ENCODE measurements at places on chromosomes 6 and 20. TPM values are rescaled to one million over a fixed set of nuclear protein-coding genes. Genes with fewer than 3 reads are reported as not detected.
A peak's percentile ranks its signal among the peaks of the same experiment; 100 is the strongest.

GRCh38 chr6:142416179-142416578 is 114.4 kb downstream of the ADGRG6 start:
- no peak for DNase-seq

DNA sequence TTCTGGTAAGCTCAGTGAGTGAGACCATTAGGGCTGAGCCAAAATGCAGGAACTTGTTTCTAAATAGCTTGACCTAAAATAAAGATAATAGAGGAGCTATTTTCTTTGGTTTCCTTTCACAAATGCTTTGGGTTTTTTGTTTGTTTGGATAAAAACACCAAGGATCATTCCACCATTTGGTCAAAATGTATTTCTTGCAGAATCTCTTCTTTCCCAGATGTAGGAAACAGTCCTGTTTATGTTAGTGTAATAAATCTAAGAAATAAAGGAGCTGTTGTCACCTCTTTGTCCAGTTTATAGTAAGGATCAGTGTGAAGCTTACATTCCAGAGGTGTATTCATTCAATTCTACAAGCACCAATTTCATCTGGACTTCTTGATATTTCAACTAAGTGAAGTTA is 297.8 kb downstream of the GJA1 start:
- no peak for DNase-seq

GRCh38 chr6:43367245-43367984 is 2.0 kb downstream of the ZNF318 start:
- DNase-seq: no peak

- no peak for DNase-seq
These were observed 26.4 kb downstream of the AFG1L start for GRCh38 chr6:108321253-108321747.

- DNase-seq: no peak
These were observed 58.3 kb downstream of the TCP11 start for GRCh38 chr6:35082733-35083403.

- DNase-seq: no peak
These were observed 391.2 kb downstream of the ADGRB3 start for GRCh38 chr6:69026243-69026642.

DNA sequence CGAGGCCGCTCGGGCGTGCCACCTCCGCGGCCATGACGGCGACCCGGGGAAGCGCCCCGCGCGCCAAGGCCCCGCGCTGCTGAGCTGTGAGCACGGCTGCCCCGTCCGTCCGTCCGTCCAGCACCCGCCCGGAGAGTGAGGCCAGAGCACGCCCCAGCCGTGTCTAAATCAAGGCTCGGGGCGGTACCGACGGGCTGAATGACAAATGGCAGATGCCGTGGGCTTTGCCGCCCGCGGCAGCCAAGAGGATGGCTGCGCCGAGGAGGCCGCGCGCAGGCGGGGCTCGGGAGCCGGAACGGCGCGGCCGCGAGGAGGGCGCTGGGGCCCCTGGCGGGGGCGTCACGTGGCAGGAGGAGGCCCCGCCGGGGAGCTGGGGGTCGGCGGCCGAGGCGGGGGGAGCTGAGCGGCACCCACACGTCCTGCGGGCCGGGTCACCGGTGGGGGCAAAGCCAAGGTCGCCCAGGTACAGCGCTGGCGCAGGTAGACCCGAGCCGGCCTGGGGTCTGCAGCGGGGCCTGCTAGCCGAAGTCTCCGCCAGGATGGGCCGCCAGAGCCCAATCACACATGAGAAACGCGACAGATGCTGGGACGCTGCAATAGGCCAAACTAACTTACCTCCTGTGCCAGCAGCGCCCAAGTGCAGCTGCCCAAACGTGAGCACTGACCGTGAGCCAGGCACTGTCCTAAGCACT is at the start of gene PLAGL1:
PLAGL1 (minus strand) TSS at position 140 of the 692 bp plus-strand sequence. CDS start 60,123 bp downstream, outside the sequence.
- peak; percentile 37 for DNase-seq

DNA sequence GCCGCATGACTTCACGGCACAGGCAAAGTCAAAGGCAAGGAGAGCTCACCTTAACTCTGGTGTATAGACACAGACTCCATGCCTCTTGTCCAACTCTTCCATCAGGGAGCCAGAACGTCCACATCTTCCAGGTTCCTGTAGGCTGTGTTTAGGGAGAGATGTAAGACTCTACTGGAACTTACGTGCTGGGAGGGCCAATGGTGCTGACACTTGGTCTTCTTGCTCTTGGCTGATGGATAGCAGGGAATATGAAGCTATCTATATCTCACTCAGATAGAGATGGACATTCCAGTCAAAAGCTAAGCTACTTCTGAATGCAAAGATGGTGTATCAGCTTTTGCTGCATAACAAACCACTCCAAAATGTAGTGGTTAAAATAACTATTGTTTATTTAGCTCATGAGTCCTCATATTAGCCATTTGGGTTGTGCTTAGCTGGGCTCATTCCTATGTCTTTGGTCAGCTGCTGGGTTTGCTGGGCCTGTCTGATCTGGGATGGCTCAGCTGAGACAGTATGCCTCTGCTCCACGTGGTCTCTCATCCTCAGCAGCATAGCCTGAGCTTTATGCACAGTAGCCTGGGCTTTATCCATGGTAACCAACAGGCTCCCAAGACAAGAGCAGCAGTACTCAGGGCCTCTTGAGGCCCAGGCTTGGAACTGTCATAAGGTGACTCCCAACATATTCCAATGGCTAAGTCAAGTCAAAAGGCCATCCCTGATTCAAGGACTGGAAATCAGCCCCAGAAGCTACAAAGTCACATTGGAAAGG is 111.6 kb downstream of the SNX5 start:
- no peak for DNase-seq

DNA sequence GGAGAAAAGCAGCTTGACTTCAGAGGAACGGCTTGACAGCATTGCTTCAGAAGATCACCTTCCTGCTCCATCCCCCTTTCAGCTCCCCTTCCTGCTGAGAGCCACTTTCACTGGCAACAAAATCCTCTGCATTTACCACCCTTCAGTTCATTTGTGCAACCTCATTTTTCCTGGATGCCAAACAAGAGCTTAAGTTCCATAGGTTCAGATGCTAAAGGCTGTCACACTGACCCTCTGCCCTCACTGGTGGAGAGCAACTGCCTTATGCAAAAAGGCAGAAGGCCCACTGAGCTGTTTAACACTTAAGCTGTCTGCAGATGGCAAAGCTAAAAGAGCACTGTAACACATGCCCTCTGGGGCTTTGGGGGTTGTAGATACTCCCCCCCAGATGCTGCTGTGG is 131.2 kb upstream of the SPACA1 start:
- no peak for DNase-seq

GRCh38 chr20:49742948-49743347 is 29.3 kb upstream of the B4GALT5 start:
- no peak for DNase-seq

DNA sequence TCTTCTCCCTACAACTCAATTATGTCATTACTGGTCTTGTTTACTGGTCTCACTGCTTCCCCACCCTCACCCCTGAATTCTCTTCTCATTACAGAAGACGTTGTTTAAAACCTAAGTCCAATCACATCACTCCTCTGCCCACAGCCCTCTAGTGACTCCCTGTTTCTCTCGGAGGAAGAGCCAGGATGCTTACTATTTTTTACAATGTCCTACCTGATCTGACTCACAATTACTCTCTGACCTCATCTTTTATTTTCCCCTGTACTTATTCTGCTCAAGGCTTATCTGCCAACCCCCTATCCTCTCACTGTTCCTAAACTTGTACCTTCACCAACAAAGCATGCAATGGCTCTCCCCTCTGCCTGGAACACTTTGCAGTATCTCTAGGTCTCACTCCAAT is 400.4 kb upstream of the PTCHD4 start:
- no peak for DNase-seq

GRCh38 chr6:22766979-22767378 is 197.6 kb downstream of the HDGFL1 start:
- no peak for DNase-seq

DNA sequence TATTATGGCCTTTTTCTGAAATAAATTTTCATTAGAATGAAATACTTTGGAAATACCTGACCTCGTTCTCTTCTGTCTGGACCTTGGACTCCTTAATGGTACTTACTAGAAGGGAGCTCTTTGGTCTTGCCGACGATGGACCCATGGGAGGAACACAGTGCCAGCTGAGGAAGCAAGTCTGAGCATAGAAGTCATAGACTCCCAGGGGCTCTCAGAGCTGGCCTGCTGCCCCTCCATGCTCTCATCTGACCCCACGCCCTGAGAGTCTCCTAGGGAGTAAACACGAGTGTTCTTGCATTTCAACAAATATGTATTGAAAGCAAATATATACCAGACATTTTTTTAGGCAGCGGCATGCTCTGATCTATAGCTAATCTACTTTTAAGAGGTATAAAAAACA is 87.8 kb downstream of the PLEKHG1 start:
- DNase-seq: no peak

- DNase-seq: no peak
These were observed 39.2 kb downstream of the PLAGL2 start for GRCh38 chr20:32168184-32168910.

DNA sequence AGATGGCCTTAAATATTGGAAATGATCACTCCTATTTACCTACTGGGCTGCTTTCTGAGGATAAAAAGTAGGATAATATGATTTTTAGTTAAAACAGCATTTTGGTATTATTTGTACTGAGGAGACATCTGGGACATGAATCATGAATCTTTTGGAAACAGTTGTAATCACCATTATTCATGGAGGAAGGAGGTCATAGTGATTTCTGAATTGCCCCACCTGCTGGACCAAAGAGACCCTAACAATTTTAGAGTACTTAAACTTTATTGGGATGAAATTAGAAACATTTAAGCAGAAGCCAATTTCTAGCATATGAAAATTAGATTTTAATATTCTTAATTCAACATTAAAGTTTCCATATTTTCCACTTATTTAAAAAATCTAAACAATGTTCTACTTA is 108.4 kb upstream of the SIM1 start:
- no peak for DNase-seq

DNA sequence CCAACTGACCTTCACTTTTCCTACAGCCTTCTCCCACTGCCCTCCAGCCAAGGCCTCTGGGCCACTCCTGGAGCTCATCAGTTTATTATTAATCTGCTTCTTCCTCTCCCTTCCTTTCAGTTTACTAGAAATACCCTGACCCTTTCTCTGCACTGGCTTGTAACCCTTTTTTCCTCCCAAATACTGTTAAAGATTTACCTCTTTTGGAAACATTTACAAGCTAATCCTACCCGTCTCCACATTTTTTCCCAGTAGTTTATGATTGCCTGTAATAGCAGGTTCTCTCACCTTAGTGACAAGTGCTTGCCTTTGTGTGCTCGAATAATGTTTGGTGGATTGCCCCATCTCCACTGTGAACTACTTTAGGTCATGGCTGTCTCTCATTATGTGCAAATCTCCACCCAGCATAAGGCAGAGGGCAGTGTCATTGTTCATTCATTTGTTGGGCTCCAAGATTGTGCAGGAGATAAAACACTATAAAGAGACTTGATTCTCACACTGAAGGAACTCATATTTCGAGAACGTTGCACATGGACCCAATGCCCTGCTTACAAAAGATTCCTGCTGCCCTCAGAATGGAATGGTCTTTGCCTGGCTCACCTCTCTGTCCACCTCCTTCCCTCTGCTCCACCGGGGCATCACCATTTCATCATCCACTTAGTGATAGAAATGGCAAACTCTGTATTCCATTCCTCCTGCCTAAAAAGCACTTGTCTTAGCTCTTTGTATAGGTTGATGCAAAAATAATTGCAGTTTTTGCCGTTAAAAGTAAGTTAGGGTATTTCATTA is 491.1 kb downstream of the UTRN start:
- DNase-seq: no peak

- no peak for DNase-seq
These were observed 4.9 kb upstream of the GINS1 start for GRCh38 chr20:25402583-25402982.

GRCh38 chr6:6600875-6601274 is 12.4 kb downstream of the LY86 start:
- DNase-seq: no peak

DNA sequence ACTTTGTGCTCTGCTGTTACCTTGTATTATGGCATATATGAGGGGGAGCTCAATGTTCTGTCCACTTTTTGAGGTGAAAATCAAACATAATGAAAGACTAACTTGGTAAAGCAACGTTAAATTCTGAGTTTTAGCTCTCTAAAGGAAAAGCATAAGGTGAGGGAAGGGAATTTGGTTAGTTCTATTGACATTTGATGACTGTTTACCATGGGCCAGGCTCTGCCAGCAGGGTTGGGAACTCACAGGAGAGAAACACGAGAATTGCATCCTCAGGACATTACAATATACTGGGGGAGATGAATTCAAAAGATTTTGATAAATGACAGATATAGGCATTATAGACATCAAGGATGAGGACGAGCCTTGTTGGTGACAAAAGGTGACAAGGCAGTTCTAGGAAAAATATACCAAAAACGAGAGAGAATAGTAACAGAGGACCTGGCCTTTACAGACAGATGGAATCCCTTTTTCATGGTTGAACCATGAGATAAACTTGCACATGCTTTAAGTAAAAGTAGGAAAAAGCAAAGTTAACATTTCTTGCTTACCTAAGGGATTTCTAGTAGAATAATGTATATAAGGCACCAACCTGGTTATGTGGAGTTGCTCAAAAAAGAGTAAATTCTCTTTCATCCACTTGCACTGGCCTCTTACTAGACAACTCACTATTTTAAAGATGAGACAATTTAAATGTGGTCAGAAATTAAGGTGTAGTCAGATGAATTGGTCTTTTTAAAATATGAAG is 191.4 kb downstream of the NKAIN2 start:
- no peak for DNase-seq

DNA sequence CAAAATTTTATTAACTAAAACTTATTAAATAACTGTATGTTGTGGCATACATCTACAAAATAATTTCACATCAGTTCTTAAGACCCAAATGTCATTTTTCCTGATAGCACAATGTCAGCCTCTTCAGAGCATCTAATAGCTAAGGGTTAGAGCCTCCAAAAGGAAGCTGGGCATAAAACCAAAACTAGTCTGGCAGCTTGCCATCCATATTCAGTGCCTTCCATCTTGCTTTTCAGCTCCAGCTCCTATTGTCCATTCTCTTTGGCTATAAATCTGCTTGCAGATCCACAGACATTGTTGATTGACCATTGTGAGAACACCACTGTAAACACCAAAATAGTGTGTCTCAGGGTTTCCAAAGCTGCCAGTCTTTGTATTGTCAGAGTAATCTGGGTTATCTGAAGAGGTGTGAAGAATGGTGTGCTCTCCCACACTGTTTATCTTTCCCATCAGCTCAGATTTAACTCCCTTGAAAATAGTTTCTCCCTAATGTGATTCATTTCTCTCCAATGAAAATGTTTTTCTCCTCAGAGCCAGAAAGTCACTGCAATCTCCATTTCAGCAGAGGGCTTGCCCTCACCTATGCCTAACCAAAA is 154.8 kb upstream of the KCNQ5 start:
- DNase-seq: no peak

- no peak for DNase-seq
These were observed 184.0 kb upstream of the FLRT3 start for GRCh38 chr20:14521436-14521835.

The BCLAF1 gene
- 501 TPM for total RNA-seq

The PAX1 gene
- not detected for total RNA-seq

The LINC00237 gene
- not detected for total RNA-seq

The BMP5 gene
- total RNA-seq: not detected

The ANKRD66 gene
- total RNA-seq: not detected

The CPNE1 gene
- 153 TPM for total RNA-seq

The SCAND1 gene
- 82.7 TPM for total RNA-seq

The MAP7 gene
- 0.45 TPM for total RNA-seq

The POM121L2 gene
- total RNA-seq: not detected

The KIF13A gene
- total RNA-seq: 0.91 TPM

The SYNDIG1 gene
- total RNA-seq: not detected

The SLC22A23 gene
- total RNA-seq: 13.6 TPM

The OR2H1 gene
- not detected for total RNA-seq

The HS3ST5 gene
- total RNA-seq: not detected

The AKAP12 gene
- total RNA-seq: 0.03 TPM

The ZNF512B gene
- 22.0 TPM for total RNA-seq

The NRSN1 gene
- not detected for total RNA-seq

The HLA-F gene
- 560 TPM for total RNA-seq

The SAMD10 gene
- total RNA-seq: 12.0 TPM

The PLN gene
- total RNA-seq: not detected

Measured in CD4-positive, alpha-beta T cell (primary cell).